ENCODE measurements at places on chromosomes 7 and 10.

DNA sequence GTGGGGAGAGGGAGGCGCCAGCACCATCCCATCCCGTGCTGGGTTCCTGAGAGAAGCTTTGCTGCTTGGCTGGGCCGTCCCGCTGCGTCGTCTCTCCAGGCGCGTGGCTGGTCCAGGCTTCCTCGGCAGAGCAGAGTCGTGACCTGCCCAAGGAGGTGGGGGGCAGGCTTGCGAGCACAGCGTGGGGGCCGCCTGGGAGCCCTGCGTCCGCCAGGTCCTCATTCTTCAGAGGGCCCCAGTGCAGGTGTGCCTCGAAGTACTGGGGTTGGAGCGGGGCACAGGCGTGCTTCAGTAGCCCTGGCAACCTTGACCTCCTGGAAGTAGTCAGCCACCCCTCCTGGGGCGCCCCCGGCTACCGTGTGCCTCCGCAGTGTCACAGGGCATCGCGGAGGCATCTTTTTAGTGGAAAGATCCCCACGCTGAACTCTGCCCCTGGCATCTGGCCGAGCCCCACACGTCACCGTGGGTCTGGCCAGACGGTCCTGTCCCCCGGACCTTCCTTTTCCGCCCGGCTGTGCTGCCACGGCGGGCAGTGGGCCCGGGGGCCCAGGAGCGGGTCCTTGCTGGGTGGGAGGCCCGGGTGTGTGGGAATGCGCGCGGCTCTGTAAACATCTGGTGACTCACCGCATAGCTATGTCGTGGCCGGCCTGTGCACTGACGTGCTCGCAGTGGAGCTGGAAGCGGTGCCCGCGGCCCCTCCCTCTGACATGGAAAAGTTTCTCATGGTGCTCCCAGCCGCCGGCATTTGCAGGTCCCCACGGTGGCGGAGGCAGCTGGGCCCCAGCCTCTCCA lies 6.4 kb downstream of the MAFK start:
- DNase-seq: peak; percentile 19

GRCh38 chr10:47098238-47098637 lies 187.0 kb downstream of the PTPN20 start:
- no peak for DNase-seq

DNA sequence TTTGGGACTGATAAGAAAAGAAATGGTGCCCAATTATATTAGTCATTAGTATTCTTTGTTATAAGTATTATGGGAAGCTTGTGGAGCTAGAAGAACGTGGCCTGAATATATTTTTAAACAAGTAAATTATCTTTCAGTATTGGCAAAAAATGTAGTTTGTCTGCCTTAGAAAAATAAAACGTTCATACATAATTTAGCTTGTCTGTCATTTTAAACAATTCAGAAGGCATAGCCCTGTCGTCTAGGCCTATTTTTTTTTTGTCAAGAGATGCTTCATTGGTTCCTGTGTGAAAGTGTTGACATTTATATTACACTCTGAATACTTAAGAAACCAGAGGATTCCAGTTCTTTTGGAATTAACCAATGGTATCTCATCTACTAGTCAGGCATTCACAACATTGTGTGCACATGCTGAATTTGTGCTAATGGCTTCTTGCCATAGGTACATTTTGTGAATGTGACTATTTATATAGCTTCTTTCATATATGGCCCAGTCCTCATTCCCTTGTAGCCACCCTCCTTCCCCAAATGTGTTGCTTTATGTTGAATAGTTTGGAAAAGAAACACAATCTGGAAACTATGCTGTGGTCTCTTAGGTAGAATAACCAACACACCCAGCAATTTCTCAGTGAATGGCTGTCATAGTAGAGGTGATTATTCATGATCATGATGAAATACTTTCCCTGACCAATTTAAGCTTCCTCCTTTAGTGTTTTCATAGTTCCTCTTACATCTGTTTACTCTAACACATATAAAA lies 435.8 kb downstream of the EXOC4 start:
- DNase-seq: no peak

- DNase-seq: no peak
Observed at GRCh38 chr10:12077580-12078180, 8.9 kb downstream of the DHTKD1 start.

DNA sequence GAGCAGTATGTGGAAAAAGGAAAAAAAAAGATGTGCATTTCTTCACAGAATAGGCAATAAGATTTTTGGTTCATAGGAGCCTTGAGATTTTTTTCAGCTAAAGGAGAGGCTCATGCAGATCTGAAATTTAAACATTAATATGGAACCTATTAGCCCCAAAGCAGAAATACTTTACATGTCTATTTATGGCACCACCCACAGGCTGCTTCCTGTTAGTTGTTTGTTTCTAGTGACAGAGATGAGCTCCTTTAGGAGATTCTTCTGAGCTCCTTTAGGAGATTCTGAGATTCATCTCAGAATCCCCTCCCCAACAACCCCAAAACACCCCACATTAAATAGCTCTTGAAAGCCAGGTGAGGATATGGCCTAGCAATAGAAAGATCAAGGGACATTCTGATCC lies 27.9 kb upstream of the HPS1 start:
- DNase-seq: no peak

- DNase-seq: no peak
Observed at GRCh38 chr7:139777133-139777891, 486 bp downstream of the HIPK2 start.

DNA sequence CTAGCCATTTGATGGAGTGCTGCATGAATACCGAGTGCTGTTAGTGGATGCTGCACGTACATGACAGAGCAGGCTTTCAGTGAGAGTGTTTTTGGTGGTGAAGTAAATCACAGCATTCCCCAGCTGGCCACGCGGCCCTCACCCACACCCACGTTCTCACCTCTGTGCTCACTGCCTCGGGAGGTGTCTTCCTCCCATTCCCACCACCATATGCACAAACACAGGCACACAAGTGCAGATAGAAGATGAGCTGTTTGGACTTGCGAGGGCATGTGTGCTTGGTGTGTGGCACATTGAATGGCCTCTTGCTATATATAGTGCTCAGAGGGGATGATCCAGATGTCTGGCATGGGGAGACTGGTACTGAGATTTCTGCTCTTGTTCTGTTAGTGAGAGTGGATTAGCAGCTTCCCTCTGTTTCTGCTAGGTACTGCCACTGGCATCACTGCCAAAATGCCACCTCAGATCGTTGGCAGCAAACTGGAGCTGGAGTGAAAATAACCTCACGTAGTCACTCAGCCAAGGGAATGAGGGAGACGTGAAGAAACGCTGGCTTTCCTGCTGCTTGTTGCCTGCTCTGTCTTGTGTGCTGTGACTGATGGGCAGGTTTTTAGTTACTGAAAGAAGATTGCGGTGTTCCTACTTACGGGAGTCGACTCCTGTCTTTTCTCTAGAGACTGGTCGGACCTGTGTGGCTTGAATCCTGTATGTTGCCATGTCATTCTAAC lies 19.1 kb downstream of the DNAJB6 start:
- DNase-seq: no peak

DNA sequence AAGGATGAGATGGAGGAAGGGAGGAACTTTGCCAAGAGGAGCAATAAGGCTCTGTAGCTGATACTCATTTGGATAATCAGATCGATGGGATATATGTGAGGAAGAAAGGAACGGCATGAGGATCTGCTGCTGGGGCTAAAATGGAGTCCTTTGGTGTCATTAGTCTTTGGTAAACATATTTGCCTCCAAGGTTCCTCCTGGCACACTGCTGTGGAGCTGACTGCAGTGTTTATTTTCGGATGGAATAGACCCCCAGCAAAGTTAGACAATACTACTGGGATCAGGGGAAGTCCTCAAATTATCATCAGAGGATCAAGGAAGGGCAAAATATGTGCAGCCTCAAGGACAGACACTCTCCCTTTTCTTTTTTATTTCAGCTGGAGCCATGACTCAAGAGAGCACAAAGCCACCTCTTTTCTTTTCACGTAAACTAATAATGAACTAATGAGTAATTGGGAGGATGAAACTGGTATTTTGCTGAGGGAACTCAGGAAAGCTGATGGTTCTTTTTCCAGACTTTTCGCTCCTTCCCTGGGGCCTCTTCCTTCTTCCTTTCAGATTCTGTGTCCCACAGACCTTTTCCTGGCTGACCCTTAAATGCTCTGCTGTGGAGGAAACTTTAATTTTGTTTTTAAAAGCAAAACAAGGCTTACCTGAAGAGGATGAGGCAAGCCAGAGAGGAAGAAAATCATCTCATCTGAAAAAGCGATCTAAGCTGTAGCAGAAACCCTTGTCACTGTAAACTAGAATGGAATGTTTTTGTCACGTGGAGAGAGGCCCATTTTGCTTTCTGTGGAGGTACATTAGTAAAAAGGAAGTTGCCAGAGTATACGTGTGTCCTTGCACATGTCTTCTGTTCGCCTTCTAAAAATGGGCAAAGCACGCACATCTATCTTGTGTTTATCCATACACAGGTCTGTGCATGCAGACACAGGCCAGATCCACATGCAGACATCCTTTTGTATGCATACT lies 33.3 kb downstream of the LRMDA start:
- no peak for DNase-seq

- no peak for DNase-seq
Observed at GRCh38 chr10:121414366-121415062, 183.7 kb downstream of the FGFR2 start.

- DNase-seq: no peak
Observed at GRCh38 chr10:106836933-106837663, 327.4 kb downstream of the SORCS1 start.

DNA sequence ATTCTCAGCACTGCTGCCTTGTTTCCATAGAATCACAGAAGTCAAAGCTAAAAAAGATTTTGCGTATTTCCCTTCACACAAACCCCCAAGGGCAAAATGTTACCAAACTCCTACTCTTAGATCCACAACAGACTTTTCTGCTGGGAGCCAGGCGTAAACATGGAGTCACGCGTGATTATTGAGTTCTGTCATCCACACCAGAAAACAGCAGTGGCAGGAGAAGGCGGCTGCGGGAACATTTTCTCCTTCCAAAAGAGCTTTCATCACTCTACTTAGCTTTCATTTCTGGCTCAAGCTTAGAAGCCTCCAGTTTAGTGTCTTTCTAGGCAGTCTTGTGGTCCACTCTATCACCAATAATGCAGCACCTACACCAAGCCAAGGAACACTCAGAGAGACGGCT lies 712.9 kb upstream of the NRP1 start:
- DNase-seq: no peak

GRCh38 chr10:29816801-29817558 lies 182.2 kb upstream of the SVIL start:
- DNase-seq: no peak

DNA sequence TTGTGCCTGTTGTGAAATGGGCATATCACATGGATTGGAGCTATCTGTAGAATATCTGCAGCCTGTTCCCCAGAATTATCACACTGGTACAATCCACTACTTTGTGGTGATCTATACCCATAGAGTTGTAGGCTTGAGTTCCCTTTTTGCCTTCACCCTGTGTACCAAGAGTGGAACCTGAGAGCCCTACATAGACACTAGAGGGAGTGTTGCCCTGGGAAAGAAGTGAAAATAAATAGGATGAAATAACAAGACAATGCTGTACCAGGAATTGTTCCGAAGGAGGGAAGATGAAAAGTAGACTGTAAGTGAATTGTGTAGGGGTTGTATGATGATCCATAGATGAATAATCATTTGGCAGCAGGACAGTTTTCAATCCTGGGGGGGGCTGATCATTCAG lies 9.0 kb downstream of the SORCS3 start:
- DNase-seq: no peak

DNA sequence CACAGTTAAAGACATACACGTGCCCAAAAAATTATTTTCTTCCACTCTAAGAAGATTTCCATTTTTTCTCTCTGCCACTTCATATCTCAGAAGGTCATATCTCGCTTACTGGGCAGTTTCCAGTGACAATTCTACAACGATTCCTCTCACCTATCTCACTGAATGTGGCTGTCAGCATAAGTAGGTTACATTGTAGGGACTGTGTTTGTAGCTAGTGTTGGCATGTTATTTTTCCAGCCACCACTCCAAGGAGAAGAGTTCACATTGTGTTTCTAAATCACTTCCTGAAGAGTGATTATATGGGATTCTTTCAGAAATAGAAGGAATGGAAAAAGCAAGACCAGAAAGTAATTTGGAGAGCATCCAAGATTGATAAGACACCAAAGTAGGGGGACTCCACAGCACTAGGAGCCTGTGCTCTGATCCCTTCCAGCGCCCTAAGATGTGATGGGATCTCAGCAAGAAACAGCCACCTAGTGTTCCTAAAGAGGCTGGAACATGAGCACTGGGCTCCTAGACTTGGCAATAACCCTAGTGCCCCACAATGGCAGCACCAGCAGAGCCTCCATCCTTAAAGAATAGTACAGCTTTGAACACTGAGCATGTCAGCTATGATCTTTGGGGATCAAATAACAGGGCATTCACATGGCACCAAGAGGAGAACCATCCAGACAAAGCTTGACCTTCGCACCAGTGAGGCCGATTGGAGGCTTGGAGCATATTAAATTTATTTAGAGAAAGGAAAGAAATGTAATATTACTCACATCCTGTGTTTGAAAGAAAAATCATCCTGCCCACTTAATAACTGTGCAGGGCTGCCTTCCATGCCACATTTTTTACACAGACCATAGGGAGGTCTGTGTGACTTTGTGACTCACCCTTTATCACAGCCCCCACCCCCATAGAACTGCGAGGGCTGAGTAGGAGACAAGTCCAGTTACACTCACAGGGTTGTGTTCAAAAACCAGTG lies 51.8 kb downstream of the CAV1 start:
- no peak for DNase-seq

DNA sequence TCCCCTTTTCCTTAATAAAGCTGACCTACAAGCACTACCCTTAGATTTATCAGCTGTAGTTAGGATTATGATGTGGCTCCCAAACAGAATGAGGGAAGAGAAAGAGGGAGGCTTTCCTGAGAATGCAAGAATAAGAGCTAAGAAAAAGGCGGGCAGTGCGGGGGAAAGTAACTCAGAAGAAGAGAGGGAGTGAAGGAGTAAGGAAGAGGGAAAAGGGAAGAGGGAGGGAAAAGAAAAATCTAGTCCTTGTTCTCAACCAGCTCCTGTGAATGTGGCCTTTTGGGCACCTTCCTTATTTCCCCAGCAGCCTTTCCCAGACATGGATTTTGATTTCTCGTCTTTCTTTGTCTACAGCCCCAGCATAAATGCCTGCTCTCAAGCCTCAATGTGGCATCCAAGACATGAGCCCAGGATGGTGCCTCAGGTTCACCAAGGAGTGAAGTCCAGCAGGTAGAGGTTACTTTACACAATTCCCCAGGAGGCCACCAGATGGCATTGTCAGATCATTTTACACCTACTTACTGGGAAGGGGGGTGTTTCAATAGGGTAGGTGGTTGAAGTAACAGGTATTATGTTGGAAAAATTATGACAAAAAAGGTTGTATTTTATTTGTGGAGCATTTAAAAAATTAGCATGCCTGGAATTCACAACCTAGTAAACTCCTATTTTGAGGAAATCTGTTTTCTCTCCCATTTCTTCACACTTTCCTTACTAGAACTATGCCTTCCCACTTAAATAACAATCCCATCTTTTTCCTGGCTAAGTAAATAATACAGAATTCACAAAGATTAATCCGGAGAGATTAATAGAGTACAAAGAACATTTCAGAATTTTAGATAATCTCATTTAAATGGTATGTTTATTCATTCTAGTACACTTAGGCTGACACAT lies 106.5 kb downstream of the HTR7 start:
- no peak for DNase-seq

DNA sequence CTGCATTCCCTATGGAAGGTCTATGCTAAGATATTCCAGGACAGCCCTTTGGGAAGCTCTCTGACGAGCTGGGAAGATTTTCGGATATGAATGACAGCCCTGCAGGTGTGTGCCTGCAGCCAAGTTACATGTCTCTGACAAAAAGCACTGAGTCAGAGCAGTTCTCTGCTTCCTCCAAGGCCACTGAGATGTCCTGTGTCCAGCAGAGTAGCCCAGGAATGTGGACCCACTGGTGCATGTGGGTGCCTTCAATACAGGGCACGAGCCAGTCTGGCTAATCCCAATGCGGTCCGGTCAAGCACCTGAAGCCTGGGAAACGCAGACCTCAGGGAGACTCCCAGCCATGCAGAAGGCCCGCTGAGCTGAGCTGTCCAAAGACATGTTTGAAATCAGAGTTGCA lies 565.7 kb downstream of the TCERG1L start:
- no peak for DNase-seq

All from C1 segment of cervical spinal cord (tissue), 14 donors.